ENCODE measurements at places on chromosomes 11 and 22.

- DNase-seq: no peak
These were observed 184.1 kb upstream of the ARHGAP20 start for GRCh38 chr11:110896358-110896757.

- DNase-seq: no peak
These were observed 75.0 kb downstream of the CACNA1I start for GRCh38 chr22:39645532-39645931.

DNA sequence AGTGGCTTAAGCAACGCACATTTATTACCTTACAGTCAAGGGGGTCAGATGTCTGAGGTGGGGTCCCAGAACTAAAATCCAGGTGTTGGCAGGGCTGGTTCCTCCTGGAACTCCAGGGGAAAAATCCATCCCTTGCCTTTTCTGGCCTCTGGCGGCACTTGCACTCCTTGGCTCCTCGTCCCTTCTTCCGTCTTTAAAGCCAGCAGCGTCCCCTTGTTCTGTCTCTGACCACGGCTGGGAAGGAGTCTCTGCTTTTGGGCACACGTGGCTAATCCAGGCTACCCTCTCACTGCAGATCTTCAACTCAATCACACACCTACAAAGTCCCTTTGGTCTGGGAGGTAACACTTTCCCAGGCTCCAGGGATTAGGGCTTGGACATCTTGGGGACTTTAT is 73.5 kb upstream of the WNT7B start:
- no peak for DNase-seq

DNA sequence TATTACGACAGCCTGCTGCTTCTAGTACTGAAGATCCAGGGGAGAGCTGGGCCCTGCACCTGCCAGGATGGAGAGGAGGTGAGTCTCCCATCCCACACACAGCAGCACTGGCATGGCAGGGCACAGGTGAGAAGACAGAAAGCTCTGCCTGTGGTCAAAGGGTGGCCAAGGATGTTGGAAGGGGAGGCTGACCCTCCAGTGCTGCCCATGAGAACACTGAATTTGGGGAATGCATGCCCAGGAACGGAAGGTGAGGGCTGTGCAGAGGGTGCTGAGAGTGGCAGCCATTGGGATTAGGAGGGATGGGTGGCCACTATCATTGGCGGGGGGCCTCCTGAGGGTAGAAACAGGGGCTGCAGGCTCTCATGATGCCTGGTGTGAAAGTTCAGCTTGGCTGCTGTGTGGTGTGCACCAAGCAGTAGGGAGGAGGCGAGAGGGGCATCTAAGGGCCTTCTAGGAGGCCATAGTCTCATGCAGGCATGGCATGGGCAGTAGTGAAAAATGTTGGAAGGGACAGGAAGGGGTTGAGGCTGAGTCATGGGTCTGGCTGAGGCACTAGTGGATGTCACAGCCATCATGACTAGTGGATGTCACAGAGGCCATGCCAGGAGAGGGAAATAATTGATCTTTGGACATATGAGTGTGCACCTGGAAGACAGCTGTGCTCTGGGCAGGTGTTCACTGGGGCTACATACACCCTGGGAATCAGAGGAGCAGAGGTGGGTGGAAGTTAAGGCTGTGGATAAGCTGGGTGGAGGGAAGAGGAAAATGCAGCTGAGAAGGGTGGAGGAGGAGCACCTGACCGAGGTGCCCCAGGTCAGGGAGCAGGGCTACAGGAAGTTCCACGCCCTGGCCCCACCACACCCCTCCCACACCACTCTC is 2.5 kb upstream of the LRRC74B start:
- no peak for DNase-seq

DNA sequence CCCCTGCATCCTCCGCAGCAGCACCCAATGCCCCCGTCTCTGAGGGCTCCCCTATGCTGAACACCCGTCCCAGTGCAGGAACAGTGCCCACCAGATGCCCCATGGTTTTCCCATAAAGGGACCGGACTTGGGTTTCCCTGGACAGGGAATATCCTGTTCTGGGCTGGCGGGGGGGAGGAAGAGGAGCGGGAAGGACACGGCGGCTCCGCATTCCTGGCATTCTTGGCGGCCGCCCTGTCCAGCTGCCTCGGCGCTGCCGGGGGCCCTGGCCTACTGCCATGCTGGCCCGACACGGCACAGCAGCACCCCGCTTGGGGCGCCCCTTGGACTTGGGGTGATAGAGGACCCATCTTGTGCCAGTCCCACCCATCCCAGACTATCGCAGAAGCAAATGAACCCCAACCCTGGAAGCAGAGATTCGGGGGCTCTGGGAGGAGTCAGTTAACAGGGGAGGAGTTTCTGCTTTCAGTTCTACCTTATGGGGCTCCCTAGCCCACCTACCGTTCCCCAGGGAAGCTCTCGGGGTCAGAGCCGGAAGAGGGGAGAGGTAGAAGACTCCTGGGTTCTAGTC is 23.7 kb upstream of the CBX7 start:
- no peak for DNase-seq

GRCh38 chr11:74641289-74641688 is 48.9 kb downstream of the POLD3 start:
- DNase-seq: no peak

DNA sequence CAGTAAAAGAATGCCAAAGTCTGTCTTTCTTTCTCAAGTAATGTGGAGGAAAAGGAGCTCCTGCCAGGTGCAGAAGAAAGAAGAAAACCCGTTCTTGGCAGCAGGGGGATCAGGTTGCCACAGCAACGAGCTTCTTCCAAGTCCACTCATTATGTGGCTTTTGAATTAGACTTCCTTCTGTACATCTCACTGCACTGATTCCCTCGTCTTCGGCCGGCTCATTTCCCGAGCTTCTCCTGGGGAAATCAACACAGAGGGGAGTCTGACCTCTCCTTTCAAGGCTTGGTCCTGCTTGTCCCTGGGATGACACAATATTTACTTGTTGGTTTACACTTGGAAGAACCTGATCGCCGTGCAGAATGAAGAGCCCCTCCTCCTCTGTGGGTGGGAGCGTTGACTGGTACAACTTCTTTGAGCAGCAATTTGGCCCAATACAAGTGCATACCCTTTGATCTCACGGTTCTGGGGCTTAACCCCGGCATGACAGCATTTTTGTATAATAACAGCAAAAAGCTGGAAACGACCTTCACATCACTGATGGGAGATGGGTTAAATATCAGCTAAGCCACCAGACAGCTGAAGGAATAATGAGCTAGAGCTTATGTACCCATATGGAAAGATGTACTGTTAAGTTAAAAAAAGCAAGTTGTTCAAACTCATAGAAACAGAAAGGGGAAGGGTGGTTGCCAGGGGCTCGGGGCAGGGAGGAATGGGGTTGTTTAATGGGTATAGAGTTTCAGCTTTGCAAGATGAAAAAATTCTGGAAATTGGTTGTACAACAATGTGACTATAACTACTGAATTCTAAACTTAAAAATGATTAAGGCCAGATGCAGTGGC is 35.4 kb downstream of the MCHR1 start:
- DNase-seq: no peak

DNA sequence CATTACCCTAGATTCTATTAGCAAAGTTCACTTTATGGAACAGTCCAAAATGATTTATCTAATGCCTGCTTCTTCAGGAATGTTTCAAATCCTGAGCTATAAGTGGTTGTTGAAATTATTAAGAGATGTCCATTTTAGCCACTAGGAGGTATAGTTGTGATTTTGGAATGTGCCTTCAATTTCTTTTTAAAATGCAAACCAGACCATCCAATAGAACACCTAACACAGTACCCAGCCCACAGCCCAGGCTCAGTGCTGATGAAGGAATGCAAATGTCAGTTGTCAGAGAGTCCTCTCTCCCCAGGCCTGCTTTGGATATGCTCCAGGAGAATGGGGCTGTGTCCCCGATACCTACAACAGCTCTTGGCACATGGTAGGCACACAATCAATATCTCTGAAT is 85.8 kb upstream of the E2F8 start:
- no peak for DNase-seq

DNA sequence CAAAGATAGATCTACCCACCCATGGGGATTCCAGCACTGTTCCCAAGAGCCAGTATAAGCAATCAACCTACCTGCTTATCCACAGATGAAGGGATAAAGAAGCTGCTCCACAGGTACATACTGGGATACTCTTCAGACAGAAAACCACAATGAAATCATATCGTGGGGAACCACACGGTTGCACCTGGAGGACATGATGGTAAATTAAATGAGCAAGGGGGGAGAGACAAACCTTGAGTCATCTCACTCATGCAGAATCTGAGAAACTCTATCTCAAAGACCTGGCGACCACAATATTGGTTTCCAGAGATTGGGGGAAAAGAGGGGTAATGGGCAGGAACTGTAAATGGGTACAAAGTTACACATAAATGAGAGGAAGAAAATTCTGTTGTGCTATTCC is 14.5 kb downstream of the RGL4 start:
- no peak for DNase-seq

DNA sequence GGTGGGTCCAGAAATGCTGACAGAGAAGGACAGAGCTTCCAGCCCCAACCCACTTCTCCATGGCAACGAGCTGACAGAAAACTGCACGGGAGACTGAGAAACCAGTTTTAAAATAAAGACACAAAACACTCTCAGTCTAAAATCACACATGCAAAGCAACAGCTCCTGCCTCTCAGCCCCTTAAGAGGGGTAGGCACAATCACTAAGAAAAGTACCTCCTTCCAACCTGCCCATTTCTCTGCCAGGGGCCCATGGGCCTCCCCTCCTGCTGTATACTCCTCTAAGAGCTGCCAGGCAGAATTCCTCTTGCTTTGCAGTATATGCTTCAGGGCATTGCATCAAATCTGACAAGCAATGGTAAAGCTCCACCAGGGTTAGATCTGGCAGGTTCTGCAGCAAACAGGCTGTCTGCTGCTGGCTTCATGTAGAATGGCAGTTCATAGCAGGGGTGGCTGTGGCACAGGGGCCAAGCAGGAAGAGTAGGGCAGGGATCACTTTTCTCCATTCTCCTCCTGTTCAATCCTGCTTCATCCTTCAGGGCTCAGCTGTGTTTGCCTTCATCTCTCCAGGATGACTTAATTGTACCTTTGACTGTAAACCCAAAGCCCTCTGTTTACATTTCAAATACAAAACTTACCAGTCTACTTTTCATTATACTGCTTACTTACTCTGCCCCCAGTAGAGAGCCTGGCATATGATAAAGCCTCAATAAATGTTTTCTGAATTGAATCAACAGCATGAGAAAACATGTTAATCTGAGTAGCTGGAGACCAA is 77.7 kb downstream of the KCNC1 start:
- DNase-seq: no peak

DNA sequence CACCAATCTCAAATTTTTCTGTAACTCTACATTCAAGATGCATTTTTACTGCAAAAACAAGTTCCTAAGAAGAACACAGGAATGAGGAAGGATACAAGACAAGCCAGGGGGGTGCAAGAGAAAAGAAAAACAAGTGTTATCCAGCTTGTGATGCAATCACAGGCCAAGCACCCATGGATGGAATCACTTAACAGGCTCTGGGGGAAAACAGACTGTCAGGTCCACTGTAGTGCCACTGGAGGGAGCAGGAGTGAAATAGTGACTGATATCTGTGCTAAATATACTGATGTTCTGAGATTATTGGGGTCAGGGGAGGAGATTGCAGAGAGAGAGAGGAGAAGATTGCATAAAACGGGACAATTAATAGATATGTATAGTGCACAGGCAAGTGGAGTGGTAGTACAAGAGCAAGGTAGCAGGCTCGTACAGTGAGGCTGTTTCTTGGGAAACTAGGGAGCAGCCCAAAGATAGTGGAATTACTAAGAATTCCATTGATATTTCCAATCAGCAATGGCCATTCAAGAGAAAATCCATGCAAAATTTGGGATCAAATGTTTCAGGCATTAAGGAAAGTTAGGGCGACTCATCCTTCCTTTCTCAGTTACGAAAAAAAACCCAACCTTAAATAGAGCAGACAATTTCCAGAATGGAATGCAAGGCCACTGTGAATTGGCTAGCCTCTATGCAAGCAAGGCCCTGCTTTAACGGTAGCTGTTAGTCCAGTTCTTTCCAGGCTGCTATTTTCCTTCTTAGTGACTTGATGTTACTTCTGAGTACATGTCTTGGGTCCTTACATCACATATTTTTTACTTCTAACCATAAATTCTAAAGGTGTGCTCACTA is 52.2 kb upstream of the CEP126 start:
- no peak for DNase-seq

GRCh38 chr11:73961321-73961720 is 10.5 kb downstream of the DNAJB13 start:
- no peak for DNase-seq

DNA sequence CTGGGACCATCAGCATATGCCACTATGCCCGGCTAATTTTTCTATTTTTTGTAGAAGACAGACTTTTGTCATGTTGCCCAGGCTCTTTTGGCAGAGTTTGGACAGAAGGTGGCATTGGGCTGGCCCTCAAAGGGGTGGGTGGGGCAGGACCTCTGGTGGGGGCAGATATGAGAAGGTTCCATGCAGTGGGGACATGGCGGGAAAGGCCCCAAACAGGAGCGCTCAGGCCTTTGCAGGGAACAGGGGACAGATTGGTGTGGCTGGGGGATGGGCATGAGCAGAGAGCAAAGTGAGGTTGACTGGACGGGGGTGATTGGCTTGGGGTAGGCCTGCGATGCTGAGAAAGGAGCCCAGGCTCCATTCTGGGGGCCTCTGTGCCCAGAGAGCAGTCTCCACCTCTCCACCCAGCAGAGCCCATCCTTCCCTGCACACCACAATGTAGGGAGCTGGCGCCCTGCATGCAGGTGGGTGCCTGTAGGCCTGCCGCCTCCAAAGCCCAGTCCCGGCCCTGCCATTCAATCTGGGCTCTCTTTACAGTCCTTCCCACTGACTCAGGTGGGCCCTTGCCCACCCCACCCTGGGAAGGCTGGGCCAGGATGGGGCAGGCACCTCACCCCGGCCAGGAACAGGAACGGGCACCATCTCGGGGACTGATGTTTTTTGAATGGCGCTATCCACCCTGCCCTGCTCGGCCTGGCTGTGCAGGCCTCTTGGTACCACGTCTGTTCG is 98.7 kb downstream of the MORC2 start:
- no peak for DNase-seq
